ENCODE measurements at places on chromosomes 11 and 22.

GRCh38 chr11:134740590-134741261, 328.7 kb upstream of the B3GAT1 start:
- DNase-seq = no peak

GRCh38 chr11:106466521-106467080, 389.1 kb downstream of the AASDHPPT start:
- no peak for DNase-seq

GRCh38 chr11:19374151-19374569, 133.4 kb upstream of the E2F8 start:
- DNase-seq = no peak

GRCh38 chr11:46801694-46802470, 44.2 kb downstream of the CKAP5 start:
- DNase-seq = no peak

DNA sequence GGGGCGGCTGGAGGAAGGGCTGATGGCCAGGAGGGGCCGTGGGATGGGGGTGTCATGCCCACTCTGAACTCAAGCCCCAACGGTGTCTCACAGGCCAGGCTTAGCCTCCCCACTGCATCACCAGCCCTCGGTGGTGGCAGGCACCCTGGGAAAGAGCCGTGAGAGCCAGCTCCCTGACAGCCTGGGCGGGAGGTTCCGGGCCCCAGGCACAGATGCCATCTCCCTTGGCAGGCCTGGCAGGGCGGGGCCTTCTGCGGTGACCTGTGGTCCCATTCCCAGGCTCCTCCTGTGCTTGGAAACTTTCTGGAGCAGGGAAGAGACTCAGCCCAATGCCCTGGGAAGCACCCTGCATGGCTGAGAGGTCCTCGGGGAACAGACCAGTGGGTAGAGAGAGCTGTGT, 4.8 kb downstream of the PHLDA2 start:
- DNase-seq = no peak

GRCh38 chr11:797296-798092, 587 bp downstream of the SLC25A22 start:
- DNase-seq = peak; percentile 78

DNA sequence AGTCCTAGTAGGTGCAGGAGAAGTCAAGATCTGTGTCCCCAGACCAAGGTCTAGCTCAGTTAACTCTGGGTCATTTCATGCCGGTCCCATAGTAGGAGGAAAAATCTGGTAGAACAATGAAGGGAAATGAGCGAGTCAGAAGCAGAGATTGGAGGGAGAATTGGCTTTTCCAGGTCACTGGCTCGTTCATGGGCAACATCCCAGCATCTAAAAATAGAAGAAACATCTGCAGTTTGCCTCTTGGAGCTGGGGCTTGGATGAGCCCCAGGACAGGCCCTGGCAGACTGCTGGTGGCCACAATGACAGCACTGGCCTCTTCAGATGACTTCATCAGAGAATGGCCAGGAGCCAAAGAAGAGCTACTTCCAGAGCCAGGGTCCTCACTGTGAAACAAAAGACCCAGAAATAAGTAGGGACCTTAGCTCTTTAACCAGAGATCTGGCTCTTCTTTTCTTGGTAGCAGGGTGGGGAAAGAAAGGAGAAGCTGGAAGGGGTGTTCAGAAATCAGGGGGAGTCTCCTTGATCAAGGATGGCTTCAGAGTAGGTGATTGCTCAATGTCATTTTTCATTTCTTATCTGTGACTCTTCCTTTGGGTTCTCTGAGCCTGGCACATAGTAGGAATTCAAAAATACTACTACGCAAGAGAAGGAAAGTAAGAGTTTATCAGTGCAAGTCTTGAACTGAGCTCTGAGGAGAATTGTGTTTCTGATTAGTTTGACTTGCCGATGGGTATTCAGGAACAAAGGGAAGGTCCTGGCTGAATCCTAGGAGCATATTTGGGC, 102.6 kb downstream of the TMPRSS5 start:
- DNase-seq = no peak

- no peak for DNase-seq
Measured at GRCh38 chr22:42602470-42602869, 12.2 kb downstream of the POLDIP3 start.

DNA sequence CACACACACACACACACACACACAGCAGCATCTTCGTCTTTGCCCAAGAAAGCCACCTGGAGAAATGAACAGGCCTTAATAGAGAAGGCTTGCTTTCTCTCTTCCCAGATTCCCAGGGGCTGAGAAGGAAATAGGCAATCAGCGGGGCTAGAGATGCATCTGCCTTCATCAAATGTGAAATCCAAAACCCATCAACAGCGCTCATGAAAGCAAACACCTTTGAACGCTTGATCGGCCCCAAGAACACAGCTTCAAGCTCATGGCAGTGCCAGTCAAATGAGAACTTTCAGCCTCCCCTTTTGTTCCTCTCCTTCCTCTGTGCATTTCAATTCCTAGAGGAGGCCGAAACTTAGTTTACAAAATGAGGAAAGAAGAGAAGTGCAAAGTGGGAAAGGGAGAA, 122.7 kb downstream of the EFCAB6 start:
- DNase-seq = no peak

DNA sequence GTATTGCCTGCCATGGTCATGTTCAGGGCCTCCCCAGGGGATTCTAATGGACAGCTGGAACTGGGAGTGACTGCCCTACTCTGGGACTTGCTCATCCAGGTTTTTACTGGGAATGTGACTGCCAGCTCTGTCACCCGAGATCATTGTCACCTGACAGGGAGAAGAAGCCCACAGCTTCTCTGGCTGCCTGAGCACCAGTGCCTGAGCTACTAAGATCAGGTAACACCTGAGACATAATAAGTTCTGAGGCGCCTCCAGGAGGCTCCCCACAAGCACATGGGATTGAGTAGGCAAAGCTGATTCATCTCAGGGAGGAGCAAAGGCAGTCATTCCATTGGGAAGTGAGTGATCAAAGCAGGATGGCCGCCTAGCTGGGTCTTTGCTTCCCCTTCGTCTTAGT, 84.2 kb upstream of the GALNT18 start:
- DNase-seq = no peak

DNA sequence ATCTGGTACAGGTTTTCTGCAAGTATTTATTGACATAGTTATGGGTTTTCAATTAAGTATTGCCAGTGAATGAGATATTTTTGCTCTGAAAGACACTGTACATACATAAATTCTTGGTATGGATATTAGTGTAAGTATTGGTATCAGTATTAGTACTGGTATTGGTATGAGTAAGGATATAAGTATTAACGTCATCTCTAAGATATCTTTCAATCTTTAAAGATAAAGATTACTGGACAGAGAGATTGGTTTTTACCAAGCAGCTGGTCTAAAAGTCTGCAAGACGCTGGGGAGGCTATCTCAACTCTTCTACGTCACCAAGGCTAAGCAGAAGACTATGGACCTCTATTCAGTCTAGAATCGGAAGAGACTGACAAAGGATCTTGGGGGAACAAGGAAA, 234.5 kb downstream of the NXPE2 start:
- no peak for DNase-seq

- DNase-seq = peak; percentile 22
Measured at GRCh38 chr22:36998620-36999351, 20.5 kb downstream of the TST start.

DNA sequence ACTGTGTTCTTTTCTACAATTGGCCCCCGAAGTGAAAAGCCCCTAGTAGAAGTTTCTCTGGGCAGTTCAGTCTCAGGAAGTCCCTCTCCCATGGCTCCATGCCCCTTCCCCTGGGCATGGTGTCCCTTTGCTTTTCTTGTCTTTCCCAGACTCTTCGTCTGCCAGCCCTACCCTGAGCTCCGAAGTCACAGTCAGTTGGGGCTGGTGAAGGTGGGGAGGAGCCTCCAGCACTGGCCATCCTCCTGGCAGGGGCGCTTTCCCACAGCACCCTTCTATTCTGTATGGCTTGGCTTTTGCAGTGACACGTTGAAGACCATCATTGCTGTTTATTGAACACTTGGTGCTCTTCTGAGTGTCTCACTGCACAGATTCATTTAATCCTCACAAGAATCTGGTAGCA, 195.1 kb upstream of the CADM1 start:
- DNase-seq = no peak

- no peak for DNase-seq
Measured at GRCh38 chr11:19793326-19793725, 80.7 kb downstream of the NAV2 start.

DNA sequence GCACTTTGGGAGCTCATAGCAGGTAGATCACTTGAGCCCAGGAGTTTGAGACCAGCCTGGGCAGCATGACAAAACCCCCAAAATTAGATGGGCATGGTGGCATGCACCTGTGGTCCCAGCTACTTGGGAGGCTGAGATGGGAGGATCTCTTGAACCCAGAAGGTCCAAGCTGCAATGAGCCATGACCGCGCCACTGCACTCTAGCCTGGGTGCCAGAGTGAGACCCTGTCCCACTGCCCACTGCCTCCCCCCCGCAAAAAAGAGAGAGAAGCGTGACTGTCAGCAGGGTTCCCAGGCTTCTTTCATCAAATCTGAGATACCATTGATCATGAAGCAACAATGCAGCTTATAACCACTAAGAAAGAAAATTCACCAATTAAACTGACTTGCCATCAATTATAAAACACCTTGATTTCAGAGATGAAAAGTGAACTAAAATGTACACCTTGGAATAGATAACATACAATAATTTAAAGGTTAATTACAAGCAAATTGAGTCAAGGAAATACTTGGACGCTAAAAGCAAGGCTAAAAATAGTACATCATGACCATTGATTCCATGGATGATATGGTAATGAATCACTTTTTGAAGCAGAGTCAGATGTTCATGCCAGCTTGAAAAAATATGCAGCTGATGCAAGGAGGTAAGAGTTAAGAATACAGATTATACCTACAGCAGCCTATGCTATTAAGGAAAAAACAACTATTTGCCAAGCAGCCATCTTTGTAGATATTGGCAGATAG, 90.8 kb upstream of the ALKBH3 start:
- no peak for DNase-seq

GRCh38 chr22:42613872-42614301, 796 bp downstream of the POLDIP3 start:
- DNase-seq = peak; percentile 18

DNA sequence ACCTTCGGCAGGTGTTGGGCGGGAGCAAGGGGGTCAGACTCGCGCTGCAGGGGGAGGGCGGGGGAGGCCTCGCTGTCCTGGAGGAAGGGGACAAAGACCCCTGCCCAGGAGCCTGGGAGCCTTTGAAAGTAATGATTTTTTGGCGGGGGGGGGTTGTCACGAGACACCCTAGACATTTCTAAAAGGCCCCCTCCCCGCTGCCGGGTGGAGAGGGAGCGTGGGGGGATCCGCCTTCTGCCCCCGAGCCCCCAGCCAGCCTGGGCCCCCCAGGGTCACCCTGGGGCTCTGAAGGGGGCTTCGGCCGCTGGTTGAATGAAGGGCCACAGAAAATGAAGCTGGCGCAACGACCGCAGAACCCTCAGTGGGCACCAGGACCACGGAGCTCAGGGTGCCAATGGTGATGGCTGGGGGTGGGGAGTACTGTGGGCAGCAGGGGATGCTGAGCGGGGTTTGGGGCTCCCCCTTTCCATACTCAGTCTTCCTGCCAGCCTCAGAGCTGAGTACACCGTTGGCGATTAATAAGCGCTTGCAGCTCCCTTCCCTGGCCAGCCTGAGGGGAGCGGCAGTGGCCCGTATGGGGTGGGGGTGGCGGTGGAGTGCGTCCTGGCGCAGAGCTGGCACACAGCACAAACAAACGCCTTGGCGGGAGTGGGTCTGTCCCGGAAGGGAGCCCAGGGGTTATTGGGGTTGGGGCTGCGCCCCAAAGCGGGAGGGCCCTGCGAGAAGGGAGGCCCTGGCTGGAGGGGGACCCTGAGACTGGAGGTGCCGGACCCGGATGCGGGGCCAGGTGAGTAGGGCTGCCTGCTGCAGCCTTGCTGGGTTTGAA, 1.2 kb upstream of the DUSP8 start:
- peak; percentile 35 for DNase-seq

- DNase-seq = no peak
Measured at GRCh38 chr11:71329165-71329510, 76.8 kb upstream of the SHANK2 start.

DNA sequence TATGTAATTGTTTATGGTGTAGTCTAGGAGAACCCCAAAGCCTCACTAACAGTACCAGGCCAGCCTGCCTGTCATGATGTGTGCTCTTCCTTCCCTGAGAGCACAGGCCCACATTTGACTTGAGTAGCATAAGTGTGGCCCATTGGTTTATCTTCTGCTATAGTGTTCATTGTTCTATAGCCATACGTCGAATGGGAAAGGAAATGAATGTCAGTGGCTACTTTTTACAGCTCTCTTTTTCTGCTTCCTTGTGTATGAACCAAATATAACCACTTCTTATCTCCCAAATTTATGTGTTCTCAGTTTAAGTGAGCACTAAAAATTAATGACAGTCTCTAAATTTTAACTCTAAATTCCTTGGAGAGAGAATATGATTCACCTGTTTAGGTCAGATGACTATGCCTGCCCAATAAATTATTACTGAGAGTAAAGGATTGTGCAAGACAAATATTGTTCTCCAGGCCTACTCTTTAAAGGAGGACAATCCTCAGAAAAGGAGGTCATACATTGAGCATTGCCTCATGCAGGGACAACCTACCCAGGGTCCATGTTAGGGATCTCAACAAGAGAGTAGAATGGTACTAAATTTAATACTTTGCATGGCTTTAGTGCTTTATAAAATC, 222.9 kb upstream of the ARHGAP20 start:
- no peak for DNase-seq

DNA sequence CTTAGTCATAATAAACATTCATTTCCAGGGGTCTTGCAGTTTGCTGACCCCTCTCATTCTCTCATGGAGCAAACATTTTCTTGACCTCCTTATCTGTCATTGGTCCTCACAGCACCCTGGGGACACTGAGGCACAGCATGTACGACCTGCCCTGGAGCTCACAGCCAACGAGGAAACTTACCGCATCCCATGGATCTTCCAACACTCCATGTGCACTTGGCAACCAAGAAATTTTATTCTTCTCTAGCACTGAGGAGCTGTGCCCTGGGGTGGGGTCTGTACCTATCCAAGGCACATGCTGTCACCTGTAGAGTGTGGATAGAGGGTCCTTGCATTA, 69.4 kb upstream of the IGLL5 start:
- no peak for DNase-seq

DNA sequence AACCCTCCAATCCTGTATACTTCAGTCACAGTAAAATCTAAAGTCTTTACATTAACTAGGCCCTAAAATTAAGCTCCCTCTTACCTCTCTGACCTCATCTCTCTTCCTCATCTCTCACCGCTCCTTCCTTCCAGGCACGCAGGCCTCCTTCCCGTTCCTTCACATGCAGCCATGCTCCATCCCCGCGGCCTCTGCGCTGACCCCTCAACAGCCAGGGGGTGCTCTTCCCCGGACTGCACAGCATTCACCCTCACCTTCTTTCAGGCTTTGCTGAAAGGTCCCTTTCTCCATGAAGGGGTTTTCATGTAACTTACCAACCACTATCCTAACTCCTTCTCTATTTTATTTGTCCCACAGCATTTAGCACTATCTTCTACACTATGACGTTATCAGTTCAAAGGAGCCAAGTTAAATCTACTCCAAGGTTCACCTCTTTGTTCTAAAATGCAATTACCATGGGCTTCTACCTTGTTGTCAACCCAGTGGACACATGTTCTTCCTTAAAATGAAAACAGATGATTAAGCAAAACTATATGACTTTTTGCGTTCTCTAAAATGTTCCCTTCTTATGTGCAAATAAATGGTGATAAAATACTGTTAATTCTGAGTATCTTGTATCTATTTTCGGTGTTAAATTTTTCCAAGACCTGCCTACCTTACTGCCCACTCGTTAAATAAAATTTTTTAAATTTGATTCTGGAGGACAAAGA, 57.8 kb upstream of the APOA1 start:
- DNase-seq = peak; percentile 4
